ENCODE measurements at places on chromosomes 1 and 21.
A peak's percentile ranks its signal among the peaks of the same experiment; 100 is the strongest.

- no peak for DNase-seq
Measured at GRCh38 chr1:215631489-215631888, 64.4 kb downstream of the KCTD3 start.

DNA sequence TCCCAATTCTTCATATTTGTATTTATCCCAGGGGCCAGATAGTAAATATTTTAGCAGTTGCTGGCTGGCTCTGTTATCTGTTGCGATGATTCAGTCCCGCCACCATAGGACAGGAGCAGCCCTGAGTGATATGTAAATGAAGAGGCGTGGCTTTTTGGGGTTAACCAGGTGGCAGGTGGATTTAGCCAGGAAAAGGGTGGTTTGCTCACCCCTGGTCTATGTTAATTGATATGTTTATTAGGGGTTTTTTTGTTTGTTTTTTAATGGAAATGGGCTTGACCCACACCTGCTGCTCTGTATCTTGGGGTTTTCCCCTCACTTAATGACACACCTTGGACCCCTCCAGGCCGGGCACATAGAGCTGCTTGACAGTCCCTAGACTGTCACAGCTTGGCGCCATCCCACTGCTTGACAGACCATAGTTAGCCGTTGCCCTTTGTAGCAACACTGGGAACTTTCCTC is 62.8 kb downstream of the PIK3CD start:
- peak; percentile 78 for DNase-seq

DNA sequence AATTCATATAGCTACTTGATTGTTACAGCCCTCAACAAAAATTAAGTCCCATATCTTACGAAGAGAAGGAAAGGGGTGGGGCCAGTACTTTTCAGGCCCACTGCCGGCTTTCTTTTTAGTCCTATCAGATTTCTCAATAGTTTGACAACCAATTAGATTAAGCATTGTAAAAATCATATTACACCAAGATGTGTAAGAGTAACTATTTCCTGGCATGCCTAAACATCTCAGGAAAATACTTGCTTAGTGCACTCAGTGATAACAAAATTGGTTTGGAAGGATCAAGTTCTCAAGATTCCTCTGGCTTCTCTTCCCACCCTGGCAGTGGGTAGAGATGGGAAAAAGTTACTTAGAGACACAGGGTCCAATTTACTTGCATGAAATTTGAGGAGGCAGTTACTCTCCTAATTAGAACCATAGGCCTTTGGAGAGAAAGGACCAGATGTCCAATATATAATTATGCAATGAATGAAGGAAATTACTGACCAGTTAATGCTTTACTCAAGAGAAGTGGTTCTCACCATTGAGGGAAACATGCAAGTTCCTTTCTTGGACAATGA is 30.1 kb downstream of the STPG1 start:
- no peak for DNase-seq

GRCh38 chr1:47853059-47853458 is 144.1 kb downstream of the TRABD2B start:
- no peak for DNase-seq

DNA sequence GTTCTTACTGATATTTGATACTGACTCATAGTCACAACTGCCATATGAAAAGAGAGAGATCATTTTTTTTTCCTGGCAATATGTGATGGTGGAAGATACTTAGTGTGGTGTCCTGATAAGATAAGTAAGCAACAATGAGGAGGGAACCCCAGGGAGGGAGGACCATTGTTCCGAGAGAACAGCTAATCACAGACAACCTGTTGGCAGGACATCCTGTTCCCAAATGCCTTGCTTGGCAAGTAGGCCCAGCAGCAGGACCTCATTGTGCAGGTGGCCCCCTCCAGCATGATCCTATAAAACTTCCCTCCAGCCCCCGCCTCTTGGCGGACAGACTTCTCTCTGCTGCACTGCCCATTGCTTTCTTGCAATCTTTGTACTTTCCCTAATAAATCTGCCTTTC is 329.4 kb upstream of the CHRM3 start:
- no peak for DNase-seq

DNA sequence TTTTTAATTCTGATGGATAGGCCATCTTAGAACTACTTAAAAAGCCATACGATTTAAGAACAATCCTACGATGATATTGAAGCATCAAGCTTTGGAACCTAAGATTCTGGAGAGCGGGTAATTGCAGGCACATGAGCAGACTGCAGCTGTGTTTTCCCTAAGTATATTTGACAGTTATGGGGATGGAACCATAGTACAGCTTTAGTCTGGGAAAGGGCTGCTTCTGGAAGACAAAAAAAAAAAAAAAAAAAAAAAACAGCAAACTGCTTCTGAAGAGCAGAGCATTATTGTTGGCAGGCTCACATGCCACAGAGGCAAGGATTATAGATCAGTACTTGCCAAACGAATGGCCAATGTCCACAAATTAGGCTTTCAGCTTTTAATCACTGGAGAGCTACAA is 1618.7 kb downstream of the AMY1C start:
- no peak for DNase-seq

- DNase-seq: no peak
Measured at GRCh38 chr21:46269466-46269865, 15.9 kb downstream of the MCM3AP start.

DNA sequence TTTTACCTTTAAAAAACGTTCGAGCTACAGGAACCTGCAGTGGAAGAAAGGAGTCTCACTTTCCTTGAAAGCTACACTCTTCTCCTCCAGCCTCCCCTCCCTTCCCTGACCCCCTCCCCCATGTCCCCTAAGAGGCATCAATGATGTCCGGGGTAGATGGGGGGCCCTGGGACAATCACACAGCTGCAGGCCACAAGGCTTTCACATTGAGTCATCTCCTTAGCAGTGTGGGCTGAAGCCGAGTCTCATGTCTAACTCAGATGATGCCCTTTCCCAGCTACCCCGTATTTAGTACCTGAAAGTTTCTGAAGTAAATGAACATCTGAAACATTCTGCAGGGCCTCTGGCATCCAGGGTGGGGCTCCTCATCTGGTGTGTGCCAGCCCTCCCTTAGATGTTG is 6.3 kb upstream of the GPR25 start:
- peak; percentile 46 for DNase-seq

DNA sequence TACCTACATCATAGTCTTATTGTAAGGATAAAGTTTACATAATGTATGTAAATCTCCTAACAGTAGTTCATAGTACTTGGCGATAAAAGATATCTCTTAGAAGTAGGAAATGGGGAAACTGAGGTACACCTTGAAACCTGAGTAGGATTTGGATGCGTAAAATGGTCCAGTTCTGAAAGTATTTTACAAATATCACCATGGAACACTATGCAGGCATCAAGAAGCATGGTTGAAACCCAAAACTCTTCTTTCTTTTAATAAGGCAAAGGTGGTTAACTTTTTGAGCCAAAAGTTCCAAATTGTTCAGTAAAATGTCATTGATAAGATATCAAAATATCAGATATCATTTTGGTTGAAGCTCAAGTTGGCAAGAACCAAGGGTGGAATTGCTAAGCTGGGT is 46.0 kb downstream of the ROR1 start:
- DNase-seq: no peak
